ENCODE measurements at places on chromosomes 6 and 20.

GRCh38 chr6:132598473-132598872 lies 8.9 kb upstream of the TAAR5 start:
- DNase-seq = no peak

DNA sequence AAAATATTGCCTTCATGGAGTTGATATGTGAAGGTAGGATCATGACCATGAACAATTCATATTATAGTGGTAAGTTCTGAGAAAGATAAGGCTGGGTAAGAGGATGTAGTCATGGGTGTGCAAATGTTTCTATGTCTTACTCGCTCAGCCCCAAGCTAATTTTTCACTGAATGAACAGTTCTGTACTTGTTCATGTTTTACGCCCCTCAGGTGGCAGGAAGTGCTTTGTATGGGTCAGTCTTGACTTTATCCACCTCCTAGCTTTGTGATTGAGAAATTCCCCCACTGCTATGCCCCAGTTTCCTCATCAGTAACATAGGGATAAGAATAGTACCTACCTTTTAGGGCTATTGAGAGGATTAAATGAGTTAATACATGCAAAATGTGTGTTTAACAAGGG lies 148.2 kb upstream of the KCNG1 start:
- no peak for DNase-seq

- DNase-seq = no peak
Measured at GRCh38 chr6:113762641-113763040, 94.5 kb upstream of the MARCKS start.

DNA sequence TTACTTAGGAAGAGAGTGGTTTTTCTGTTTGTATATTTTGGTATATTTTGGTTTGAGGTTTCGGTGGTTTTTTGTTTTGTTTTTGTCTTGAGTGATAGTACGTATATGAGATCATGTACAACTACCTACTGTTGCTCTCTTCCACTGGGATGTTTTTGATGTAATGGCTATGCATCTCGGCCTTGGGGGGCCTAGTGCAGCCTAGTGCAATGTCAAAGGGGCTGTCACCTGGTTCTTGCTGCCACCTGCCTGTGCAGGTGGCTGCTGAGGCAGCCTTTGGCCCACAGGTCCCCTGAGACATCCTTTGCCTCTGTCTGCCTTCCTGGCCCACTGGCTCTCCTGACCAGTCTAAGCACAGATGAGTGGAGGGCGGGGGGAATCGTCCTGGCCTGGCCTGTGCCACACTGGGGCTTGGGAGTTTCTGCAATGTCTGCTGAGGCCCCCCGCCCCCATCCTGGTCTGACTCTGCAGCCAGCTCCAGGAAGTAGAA lies 546.6 kb downstream of the CD83 start:
- DNase-seq = no peak

DNA sequence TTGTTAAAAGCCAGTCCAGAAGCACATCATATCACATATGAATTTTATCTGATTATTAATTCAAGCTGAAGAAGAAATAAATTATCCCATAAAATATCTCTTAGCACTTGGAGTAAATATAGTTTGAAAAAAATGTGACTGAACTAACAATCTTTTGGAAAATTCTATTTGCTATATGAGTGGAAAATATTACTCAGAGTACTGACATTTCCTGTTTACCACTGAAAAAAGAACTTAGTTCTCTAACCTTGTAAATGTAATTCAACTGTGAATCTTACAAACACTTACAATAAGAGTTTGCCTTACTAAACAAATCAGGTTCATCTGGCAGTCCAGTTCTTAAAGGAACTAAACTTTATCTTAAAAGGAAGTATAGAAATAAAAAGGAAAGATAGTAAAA lies 44.2 kb downstream of the MOXD1 start:
- DNase-seq = no peak

GRCh38 chr6:52512199-52512598 lies 64.7 kb downstream of the TRAM2 start:
- no peak for DNase-seq

- no peak for DNase-seq
Measured at GRCh38 chr20:37728635-37728983, 34.8 kb downstream of the CTNNBL1 start.

- DNase-seq = no peak
Measured at GRCh38 chr6:89353118-89353556, 615 bp upstream of the UBE2J1 start.

DNA sequence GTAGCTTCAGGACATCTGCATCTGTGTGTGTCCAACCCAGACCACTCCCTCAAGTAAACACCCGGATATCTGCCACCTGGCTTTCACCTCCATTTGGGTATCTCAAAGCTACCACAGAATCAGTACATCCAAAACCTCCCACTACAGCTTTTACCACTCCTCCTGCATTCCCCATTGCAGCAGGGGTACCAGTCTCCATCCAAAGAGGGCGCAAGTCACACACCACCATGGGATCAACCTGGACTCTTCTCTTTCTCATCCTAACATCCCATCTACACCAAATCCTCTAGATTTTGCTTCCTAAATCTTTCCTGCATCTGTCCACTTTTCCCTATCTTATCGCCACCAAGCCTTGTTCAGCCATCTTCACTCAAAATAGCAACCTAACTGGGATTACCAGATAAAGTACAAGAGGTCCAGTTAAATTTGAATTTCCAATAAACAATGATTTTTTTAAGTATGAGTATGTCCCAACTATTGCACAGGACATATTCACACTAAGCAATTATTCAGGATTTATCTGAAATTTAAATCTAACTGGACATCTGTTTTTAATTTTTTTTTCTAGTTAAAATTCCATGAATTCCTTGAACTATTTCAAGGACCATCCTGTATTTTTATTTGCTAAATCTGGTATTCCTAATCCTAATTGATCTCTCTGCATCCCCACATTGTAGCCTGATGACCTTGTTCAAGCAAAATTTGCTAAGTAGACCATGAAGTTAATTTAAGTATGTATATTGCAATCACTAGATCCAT lies 164.3 kb upstream of the MLN start:
- no peak for DNase-seq

DNA sequence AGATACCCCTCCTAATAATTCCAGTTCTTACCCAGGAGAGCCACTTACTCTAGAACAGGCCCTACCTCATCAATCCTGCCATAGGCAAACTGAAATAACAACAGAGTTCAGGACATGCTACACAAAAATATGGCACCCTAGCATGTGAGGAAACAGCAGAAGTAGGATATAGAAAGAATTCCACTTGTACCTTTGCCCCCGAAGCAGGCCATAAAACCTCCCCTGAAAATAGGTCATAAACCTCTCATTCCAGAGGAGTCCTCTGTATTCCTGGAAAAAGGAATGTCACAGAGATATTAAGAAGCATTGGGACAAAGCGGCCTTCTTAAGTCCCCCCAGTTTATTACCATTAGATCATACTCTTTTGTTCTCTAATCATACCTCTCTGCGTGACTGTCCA lies 504.3 kb upstream of the MARCKS start:
- DNase-seq = no peak

GRCh38 chr6:170292407-170293158 lies 1.7 kb upstream of the DLL1 start:
- DNase-seq = no peak

Data from activated CD4-positive, alpha-beta T cell treated with anti-CD3 and anti-CD28 coated beads for 48 hours (primary cell).